ENCODE measurements at places on chromosomes 13 and 19.
A peak's percentile ranks its signal among the peaks of the same experiment; 100 is the strongest.

DNA sequence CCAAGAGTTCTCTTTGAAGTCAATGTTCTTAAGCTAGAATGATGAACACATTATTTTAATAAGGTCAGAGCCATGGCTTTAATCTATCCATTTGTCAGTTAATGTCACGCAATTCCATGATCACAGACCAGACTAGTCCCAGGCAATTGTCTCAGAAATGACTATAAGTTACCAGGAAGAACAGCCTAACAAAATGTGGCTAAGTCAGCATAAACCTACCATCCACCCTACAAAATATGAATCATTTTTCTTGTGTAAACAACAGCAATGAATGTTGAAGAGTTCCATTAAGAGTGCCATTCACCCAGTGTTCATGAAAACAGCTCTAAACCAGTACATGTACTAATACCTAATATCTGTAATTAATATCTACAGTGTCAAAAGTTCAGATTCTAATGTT lies 127.5 kb downstream of the KCTD12 start:
- DNase-seq, result no peak

GRCh38 chr19:56727677-56728076 lies 56.1 kb upstream of the ZNF835 start:
- no peak for DNase-seq

DNA sequence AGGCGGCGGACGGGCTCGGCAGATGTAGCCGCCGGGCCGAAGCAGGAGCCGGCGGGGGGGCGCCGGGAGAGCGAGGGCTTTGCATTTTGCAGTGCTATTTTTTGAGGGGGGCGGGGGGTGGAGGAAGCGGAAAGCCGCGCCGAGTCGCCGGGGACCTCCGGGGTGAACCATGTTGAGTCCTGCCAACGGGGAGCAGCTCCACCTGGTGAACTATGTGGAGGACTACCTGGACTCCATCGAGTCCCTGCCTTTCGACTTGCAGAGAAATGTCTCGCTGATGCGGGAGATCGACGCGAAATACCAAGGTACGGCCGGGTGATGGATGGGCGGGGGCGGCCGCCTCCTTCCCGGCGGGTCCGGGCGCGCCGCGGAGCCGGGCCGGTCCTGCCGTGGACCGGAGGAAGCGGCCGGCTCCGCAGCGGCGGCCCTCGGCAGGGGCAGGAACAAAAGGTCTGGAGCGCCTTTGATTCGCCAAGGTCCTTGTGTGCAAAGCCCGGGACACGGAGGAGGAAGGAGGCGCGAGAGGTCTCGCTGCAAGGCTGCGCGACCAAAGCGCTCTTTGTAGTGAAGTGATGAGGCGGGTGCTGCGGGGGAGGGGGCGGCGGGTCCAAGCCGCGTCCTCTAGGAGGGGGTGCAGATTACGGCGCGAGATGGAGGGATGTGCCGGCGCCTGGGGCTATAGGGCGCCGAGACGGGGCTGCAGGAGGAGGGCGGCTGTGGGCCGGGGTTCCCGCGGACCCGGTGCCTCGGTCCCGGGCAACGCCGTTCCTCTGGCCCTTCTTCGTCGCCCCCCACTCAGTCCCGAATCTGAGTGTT lies 689 bp downstream of the ING1 start:
- DNase-seq, result peak; percentile 74

GRCh38 chr19:1856698-1857603 lies 6.4 kb downstream of the KLF16 start:
- no peak for DNase-seq

DNA sequence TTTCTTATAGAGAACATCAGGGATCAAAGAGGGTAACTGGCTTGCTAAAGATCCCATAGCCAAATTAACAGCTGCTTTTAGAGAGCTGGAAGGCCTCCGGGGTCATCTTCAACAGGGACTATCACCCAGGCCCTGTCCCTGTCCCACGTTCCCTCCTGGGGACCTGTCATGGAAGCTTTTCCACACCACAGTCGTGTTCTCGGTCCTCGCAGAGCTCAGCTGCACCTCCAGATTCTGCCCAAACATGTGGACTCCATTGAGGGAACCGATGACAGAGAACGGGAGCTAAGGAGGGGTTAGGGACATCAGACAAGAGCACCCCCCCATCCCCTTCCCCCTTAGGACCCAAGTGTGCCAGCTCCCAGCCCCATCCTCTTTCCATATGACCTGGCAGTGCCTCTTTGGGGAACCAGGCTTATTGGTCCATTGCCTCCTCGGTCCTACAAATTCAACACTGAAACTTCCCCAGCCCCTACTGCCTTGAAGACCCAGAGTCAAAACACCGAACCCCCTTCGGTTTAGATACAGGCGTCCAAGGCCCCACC lies 568 bp downstream of the FUZ start:
- no peak for DNase-seq

- no peak for DNase-seq
Measured at GRCh38 chr13:104140552-104140951, 1074.3 kb upstream of the SLC10A2 start.

- DNase-seq, result no peak
Measured at GRCh38 chr19:5911366-5911765, 2.7 kb upstream of the CAPS start.

DNA sequence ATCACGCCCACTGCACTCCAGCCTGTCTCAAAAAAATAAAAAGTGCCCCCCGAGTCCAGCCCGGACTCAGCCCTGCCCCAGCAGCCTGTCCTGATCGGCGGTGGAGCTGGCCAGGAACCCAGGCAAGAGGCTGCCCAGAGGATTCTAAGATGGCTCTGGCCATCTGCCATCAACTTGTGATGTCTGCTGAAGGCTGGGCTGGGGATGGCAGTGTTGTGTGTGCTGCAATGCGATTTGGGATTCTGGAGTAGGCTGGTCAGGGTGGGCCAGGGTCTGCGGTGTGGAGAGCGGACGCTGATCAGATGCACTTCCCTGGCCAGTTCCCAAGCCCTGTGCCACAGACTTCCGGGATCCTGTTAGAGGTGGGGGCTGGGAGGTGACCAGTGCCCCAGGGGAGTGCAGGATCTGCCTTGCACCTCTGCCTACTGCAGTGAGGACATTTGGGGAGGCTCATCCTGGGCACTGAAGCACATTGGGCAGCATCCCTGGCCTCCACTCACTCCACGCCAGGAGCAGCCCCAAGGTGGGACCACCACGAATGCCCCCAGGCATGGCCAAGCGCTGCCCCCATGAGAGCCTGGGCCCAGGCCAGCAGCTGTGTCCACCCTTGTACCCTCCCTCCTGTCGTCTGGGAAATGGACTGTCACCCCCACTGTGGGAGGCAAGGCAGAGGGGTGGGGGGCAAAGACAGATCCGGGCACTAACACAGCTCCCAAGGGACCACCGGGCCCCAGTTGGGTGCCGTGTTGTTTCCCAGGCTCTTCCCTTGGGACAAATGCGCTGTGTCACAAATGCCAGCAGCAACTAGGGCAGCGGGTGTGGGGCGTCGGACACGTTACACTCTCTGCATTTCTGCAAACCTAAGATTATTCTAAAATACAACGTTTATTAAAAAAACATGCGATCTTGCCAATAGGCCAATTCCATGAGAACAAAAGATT lies 3.4 kb upstream of the TBXA2R start:
- no peak for DNase-seq

DNA sequence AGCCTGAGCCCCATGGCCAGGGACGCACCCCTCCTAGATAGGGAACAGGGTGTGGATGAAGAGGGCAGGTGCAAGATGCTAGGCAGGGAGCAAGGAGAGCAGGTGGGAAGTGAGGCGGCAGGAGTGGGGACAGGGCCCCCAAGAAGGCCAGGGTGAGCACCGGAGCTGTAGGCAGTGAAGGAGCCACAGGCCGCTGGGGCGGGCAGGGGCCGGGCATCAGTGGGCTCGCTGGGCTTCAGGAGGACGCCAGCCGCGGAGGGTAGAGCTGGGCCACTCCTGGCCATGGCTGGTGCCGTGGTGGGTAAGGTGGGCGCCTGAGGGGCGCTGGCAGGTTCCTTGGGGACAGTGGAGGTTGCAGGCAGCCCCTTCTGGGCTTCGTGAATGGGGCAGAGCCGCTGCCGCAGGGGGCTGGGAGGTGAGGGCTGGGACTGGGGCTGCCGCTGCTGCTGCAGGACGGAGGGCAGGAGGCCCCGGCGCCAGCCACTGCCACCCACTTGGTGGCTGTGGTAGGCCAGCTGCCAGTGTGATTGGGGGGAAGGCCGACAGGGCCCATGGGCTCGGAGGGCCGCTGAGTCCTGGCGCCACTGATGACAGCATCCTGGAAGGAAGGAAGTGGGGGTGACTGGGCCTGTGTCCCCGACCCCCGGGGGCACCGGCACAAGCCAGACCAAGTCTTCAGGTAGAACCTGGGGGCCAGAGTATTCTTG lies 2.1 kb downstream of the NKPD1 start:
- no peak for DNase-seq

GRCh38 chr19:35155441-35155840 lies 906 bp downstream of the FXYD5 start:
- DNase-seq, result no peak

- DNase-seq, result no peak
Measured at GRCh38 chr19:57302020-57302465, 18.2 kb upstream of the ZNF543 start.

DNA sequence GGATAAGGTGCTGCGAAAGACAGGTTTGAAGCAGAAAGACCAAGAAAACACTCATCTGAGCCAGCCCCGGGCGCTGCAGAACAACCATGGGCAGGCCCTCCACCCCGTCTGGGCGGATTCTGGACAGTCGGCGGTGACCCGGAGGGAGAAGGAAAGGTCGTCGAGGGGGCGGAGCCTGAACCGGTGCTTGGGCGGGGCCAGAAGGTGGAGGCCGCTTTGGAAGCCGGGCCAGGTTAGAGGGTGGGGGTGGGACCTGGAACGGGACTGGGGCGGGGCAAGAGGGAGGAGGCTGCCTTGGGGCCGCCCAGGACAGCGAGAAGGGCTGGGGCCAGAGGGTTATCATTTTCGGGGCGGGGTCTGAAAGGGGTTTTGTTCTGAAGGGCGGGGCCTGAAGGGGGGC lies 5.0 kb upstream of the ZNF765 start:
- DNase-seq, result no peak

GRCh38 chr13:50932091-50932490 lies 22.5 kb downstream of the RNASEH2B start:
- DNase-seq, result no peak

DNA sequence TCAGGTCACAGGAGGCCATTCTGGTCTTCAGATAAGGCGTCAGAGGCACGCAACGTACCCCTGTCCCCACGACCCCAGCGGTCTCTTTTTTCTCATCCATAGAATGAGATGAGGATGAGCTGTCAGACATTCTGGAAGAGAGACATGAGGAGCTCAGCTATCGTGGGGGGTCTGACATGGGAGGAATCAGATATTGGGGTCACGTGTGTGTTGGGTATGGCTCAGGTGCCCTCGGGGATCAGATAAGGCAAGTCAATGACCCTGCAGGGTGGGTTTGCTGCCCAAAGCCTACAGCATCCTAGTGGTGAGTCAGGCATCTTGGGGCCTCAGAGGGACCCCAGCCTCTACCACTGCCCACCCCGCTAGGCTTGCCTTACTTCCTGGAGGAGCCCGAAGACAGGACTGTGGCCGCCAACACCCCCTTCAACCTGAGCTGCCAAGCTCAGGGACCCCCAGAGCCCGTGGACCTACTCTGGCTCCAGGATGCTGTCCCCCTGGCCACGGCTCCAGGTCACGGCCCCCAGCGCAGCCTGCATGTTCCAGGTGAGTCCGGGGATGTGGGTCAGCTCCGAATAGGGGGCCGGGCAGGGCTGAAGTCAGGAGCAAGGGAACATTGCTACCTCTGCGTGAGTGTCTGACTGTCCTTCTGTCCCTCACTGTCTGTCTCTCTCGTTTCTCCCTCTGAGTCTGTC lies 2.6 kb downstream of the AXL start:
- no peak for DNase-seq

- no peak for DNase-seq
Measured at GRCh38 chr13:110127986-110128511, 178.9 kb downstream of the COL4A1 start.

- no peak for DNase-seq
Measured at GRCh38 chr13:25806264-25806974, 245.4 kb downstream of the SHISA2 start.

- no peak for DNase-seq
Measured at GRCh38 chr19:2888731-2889224, 11.9 kb upstream of the ZNF57 start.

GRCh38 chr13:18953139-18953930 lies 228.3 kb downstream of the TUBA3C start:
- DNase-seq, result no peak

GRCh38 chr13:51833980-51834379 lies 11.0 kb downstream of the TMEM272 start:
- no peak for DNase-seq

GRCh38 chr13:79937771-79938216 lies 403.1 kb downstream of the SPRY2 start:
- no peak for DNase-seq

DNA sequence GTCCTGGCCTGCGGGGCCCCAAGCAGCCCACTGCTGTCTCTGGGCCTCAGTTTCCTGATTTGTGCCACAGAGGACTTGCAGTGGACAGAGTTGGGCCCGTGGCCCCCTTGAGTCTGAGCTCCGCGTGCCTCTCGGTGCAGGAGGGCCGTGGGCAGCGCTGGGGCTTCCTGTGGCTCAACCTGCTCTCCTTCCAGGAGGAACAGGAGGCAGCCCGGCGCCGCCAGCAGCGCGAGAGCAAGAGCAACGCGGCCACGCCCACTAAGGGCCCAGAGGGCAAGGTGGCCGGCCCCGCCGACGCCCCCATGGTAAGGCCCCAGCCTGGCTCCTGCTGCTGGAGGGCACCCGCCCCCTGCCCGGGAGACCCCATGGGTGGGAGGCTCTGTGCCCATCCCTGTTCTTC lies 25.9 kb downstream of the PLEKHJ1 start:
- DNase-seq, result no peak

- no peak for DNase-seq
Measured at GRCh38 chr13:28333204-28333881, 161.6 kb downstream of the FLT1 start.

GRCh38 chr19:46882034-46882433 lies 21.2 kb downstream of the ARHGAP35 start:
- DNase-seq, result no peak

DNA sequence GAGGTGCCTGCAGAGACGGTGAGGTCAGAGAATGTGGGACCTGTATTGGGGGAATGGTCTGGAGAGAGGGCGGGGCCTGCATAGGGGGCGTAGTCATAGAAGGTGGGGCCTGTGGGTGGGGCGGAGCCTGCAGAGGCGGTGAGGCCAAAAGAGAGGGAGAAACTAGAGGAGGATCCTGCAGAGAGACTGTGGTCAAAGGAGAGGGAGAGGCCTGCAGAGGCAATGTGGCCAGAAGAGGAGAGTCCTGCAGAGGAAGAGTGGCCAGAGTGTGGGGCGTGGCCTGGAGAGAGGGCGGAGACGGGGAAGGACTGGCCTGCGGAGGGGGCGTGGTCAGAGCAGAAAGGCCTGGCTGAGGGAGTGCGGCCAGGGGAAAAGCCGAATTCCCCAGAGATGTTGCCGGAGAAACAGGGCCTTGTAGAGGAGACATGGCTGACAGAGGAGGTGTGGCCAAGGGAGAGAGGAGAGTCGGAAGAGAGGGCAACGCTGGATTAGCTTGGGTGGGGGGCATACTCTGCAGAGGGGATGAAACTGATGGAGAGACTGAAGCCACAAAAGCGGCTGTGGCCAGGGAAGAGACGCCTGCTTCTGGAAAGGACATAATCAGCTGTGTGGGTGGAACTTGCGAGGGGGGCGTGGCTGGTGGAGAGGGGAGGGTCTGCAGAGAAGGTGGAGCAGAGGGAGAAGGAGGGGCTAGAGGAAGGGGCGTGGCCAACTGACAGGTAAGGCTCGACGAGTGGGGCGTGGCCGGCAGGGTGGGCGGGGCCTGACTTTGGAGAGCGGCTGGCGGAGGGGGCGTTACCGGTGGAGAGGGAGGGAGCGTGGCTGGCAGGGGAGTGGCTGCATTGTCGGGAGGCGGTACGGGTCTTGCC lies 2.5 kb downstream of the PRR36 start:
- peak; percentile 75 for DNase-seq

Measured in effector CD4-positive, alpha-beta T cell (primary cell).